Hematopoietic multipotent progenitor cell treated with erythropoietin and hydrocortisone succinate and interleukin-3 and kit ligand, for 8 days (in vitro differentiated cells): ENCODE measurements at places on chromosomes 13 and 19.

- DNase-seq, result no peak
Observed at GRCh38 chr19:51136851-51137551, 5.1 kb upstream of the SIGLEC7 start.

DNA sequence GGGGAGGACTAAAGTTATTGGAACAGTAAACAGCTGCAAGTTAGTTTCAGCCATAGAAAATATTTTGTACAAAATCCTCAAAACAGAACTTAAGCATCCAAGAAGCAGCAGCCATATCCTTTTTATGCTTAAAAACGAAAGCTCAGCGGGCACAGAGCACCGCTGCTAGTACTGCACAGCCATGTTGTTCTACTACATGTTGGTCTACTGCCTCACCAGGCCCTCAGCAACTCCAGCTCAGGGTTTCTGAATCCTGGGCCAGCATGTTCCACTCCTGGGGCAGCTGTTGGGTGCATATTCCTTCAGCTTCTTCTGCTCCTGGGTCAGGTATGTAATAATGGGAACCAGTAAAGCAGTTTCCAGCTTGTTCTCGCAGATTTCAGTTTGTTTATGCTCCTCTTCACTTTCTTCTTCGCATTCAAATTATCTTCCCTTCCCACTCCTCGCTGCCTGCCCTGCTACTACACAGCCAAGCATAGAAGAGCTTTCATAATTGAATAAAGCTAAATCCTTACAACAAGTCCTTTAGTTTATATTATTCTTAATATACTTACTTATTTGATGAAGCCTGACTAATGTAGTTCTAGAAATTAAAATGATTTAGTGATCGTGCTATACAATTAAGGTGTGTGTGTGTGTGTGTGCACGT lies 820.5 kb upstream of the ATXN8OS start:
- DNase-seq, result no peak

- DNase-seq, result peak; percentile 21
Observed at GRCh38 chr19:38273499-38273898, 9.1 kb downstream of the SPINT2 start.

- DNase-seq, result no peak
Observed at GRCh38 chr19:44515907-44516306, 13.6 kb downstream of the CEACAM20 start.

DNA sequence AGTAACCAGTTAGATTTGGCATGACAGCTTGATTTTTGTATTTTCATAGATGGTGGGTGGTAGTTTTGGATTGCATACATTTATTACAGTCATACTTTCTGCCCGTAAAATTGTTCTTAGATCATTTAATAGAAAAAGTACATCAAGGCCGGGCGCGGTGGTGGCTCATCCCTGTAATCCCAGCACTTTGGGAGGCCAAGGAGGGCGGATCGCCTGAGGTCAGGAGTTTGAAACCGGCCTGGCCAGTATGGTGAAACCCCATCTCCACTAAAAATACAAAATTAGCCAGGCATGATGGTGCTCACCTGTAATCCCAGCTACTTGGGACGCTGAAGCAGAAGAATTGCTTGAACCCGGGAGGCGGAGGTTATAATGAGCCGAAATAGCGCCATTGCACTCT lies 55.0 kb upstream of the UBE2L5 start:
- no peak for DNase-seq

DNA sequence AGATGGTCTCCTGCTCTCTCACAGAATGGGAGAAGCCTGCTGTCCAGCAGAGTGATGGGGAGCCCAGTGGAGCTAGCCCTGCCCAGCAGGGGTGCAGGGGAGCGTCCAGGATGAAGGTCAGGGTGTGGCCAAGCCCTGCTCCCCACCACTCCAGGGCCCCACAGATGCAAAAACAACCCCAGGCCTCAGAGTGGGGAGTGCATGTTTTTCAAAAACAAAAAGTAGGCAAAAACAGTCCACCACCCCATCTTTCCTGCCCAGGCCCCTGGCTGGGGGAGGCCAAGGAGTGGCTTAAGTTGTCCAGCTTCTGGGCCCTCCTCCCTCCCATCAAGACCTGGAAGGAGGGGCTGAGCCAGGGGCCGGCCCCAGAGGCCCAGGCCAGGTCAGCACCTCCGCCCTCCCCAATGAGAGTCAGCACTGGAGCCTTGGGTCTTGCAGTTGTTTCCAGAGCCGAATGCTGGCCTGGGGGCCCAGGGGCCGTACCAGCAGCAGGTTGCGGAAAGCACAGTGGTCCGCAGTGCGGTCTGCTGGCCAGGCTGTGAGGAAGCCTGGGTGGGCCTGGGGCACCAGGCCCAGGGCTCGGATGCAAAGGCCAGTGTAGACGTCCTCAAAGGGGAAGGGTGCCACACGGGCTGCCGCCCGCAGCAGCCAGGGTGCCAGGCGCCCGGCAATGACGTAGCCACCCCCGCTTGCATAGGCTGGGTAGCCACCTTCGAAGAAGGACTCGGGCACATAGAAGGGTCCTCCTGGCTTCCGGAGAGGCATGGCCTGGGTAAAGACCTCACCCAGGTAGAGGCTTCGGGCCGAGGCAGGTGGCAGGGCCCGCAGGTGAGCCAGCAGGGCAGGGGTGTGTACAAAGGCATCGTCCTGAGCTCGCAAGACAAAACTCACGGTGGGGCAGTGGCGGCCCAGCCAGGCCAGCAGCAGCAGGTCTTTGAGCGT lies 1.7 kb downstream of the B3GNT8 start:
- no peak for DNase-seq

DNA sequence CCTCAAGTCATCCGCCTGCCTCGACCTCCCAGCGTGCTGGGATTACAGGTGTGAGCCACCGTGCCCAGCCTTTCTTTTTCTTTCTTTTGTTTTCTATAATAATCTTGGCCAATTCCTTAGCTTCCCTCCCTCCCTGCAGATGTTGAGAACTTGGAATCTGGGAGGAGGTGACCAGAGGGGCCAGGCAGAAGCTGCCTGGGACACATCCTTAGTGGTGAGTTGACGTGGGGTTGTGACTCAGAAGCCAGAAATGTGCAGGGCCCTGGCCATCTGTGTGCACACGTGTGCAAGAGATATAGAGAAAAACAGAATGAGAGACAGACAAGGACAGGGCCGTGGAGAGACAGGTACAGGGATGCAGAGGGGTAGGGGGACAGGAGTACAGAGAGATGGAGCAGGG lies 154.3 kb downstream of the SIPA1L3 start:
- no peak for DNase-seq

- DNase-seq, result no peak
Observed at GRCh38 chr13:38440666-38441065, 91.0 kb downstream of the UFM1 start.

GRCh38 chr19:17398902-17399527 lies 5.0 kb upstream of the CCDC194 start:
- DNase-seq, result peak; percentile 57

DNA sequence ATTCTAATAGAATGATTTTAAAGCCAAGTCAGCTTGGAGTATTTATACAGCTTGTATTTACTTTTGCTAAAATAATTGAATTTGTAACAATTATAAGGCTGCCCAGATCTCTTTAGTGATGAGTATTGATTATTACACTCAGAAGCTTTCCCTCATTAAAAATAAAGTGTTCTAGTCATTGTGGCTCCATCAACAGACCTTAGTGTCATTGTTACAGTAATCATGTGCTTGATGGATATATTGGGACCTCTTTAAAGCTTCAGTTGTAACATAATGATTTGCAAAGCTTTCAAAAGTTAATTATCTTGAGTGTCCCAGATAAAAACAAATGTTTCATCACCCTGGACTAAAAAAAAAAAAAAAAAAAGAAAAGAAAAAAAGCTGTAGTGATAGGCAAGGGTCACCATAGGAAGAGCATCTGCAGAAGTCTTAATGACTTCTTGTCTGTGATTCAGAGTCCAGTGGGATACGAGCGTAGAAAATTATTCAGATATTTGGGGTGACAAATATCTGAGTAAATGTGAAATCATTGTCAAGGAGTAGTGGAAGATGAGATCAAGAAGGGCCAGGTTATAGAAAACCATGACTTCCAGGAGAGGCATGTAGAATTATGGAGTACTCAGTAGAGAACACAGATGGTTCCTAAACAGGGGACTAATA lies 369.6 kb downstream of the DCT start:
- DNase-seq, result no peak

DNA sequence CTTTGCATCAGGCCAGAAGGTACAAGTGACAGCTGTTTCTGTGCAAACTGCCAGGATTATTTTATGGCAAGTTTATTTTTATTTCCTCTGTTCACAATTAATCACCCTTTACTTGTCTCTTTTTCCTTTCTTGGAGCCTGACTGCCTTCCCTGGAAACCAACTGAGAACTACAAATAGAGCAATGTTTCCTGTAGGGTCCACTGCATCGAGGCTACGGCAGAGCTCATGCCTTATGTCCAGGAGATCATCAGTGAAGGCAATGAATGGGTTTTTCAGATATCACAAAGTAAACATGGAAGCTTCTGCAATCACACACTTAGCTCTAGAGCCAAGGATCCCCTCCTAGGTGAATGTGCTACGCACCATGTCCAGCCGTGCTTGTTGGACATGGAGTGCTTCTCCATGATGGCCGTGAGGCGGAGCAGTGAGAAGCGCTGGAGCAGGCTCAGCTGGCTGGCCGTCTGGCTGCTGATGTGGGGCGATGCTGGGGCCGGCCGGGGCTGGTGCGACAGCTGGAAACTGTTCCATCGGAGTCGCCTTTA lies 110.9 kb downstream of the KL start:
- DNase-seq, result no peak

DNA sequence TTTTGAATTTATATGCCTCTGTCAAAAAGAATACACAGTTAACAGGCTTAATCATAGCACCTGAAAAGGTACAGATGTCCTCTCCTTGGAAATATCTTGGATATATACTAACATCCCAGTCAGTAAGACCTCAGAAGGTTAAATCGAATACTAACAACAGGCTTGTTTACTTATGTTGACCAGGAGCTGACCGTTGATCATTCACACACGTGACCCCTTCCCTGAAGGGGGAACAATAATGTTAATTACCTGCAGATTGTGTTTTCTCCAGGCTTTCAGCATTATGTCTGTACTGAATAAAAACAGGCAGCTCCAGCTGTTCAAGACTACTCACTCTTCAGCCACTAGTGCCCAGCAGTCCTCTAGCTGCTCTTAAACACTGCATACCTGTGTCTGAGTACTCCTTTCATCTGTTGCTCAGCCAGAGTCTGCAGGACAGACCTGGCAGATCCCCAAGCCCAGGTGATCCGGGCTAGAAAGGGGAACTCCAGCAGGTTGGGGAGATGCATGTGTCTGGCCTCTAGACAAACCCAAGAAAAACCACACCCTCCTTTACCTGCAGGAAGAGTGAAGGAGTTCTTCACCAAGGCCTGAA lies 163.9 kb downstream of the RNF17 start:
- DNase-seq, result no peak

DNA sequence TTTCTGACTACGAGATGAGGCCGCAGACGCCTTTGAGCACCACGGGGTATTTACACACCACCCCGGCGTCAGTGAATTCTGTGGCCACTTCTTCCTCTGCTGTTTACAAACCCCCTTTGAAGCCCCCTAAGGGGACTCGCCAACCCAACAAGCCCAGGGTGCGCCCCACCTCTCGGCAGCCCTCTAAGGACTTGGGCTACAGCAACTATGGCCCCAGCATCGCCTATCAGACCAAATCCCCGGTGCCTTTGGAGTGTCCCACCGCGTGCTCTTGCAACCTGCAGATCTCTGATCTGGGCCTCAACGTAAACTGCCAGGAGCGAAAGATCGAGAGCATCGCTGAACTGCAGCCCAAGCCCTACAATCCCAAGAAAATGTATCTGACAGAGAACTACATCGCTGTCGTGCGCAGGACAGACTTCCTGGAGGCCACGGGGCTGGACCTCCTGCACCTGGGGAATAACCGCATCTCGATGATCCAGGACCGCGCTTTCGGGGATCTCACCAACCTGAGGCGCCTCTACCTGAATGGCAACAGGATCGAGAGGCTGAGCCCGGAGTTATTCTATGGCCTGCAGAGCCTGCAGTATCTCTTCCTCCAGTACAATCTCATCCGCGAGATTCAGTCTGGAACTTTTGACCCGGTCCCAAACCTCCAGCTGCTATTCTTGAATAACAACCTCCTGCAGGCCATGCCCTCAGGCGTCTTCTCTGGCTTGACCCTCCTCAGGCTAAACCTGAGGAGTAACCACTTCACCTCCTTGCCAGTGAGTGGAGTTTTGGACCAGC lies 5.3 kb downstream of the SLITRK5 start:
- no peak for DNase-seq

- no peak for DNase-seq
Observed at GRCh38 chr13:108834193-108834592, 204.8 kb downstream of the MYO16 start.

- DNase-seq, result no peak
Observed at GRCh38 chr13:28322256-28322905, 172.5 kb downstream of the FLT1 start.

- DNase-seq, result peak; percentile 44
Observed at GRCh38 chr13:41268764-41269163, 5.4 kb upstream of the MTRF1 start.

DNA sequence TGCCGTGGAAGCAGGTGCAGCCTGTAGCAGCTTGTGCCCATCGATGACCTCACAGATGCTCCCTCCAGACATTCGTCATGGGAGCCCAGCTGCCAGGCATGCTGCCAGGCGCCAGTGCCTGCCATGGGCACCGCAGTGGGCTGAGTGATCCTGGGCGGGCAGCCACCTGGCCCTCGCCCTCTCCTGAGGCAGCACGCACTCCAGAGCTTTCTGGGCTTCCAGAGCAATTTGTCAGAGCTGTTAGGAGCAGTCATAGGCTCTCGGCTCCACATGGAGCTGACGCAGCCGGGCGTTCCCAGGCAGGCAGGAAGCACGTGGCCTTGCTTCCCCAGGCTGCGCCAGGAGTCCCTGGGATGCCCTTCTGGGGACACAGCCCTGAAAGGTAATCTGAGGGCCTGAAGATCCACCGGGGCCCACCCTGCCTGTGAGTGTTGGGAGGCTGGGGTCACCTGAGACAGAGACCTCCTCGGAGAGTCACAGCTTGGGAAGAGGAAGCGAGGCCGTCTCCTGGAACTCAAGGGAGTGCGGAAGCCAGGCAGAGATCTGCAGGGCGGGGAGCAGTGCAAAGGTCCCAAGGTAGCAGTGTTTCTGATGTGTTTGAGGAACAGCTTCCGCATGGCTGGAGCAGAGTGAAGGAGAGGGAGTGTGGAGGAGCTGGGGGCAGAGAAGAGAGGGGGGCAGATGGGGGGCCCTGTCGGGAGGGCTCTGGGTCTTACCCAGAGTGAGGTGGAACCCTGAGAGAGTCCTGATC lies 50.6 kb downstream of the DPF1 start:
- no peak for DNase-seq

DNA sequence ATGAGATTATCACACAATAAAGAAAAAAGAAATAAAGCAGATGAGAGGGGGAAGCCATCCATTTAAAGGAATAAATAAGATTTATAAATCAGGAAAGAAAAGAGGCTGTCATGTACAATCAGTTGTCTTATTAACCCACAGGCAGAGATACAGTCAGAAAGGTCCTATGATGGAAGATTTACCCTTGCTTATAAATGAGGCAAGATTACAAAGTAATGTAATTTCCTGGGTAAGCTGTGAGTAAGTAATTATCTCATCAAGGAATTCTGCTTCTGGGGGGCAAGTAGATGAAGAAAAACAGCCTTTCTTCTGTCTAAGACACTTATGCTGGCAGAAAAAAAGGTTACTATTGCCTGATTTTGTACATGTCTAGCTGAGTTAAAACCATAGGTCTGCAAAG lies 146.4 kb downstream of the FGF14 start:
- no peak for DNase-seq

GRCh38 chr13:63048653-63049052 lies 1633.0 kb upstream of the PCDH20 start:
- DNase-seq, result no peak
